ENCODE measurements at places on chromosomes 7 and 10. TPM values are rescaled to one million over a fixed set of nuclear protein-coding genes. Genes with fewer than 3 reads are reported as not detected.

GRCh38 chr10:12971001-12971788 is 30.3 kb downstream of the CCDC3 start:
- no peak for DNase-seq

DNA sequence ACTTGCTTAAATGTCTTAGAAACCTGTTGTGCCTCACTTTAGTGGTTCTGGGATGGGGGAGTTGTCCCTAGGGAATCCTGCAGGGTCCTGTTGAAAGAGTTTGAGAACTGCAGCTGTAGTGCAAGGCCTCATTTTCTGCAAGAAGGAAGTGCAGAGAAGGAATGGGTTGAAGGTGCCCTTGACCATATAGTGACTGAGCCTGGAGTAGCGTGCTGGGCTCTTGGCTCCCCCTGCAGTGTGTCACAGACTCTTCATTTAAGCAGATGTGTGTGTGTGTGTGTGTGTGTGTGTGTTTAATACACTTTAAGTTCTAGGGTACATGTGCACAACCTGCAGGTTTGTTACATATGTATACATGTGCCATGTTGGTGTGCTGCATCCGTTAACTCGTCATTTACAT is 92.2 kb downstream of the GRK5 start:
- no peak for DNase-seq

- DNase-seq = no peak
Measured at GRCh38 chr10:124651402-124651891, 92.7 kb downstream of the FAM53B start.

- no peak for DNase-seq
Measured at GRCh38 chr7:116392806-116393205, 106.7 kb upstream of the CAV2 start.

GRCh38 chr7:104299323-104299722 is 29.1 kb upstream of the LHFPL3 start:
- DNase-seq = no peak

DNA sequence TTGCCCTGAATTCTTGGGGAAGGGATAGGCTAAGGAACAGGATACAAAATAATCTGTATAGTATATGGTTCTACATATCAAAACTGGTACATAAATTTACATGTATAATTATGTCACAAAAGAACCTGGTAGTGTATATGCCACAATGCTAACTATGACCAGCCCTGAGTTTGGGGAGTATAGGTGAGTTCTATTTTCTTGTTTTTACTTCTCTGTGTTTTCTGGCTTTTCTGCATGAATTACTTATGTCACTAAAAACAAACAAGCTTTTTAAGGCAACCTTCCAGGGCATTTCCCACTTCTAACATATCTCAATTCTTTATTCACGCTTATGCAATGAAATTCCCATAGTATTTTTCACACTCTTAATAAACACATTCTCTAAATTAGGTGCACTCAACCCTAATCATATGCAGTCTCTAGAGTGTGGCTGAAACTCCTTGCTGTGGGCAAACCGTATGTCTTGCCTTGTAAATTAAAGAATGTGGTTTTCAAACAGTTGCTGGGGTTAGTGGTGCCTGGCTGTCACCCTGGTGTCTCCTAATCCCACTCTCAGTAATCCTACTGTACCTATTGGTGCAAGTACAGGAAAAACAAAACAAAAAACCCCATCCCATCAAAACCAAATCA is 14.0 kb upstream of the INSIG1 start:
- no peak for DNase-seq

GRCh38 chr10:60937784-60938654 is 6.0 kb downstream of the RHOBTB1 start:
- DNase-seq = no peak

DNA sequence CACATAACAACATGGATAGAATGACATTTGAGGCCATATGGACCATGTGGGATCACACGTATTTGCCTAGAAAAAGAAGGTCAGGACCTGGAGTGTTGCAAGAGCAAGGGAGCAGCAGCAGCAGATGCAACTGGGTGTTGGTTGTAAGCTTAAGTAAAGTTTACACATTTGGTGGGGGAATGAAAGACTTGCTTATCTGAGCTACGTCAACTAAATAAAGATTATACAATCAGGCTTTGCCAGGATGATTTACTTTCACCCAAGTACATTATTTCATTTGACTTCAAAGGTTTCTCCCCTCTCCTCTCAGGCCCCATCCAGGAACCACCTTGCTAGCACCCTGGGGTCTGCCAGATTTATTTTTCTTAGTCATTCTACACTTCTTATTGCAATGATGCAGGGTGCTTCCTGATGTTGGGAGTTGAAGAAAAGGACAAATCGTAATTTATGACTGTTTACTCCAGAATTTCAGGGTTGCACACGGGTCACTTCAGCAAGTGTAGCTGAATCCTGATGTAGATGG is 591.9 kb upstream of the IGFBP3 start:
- no peak for DNase-seq

DNA sequence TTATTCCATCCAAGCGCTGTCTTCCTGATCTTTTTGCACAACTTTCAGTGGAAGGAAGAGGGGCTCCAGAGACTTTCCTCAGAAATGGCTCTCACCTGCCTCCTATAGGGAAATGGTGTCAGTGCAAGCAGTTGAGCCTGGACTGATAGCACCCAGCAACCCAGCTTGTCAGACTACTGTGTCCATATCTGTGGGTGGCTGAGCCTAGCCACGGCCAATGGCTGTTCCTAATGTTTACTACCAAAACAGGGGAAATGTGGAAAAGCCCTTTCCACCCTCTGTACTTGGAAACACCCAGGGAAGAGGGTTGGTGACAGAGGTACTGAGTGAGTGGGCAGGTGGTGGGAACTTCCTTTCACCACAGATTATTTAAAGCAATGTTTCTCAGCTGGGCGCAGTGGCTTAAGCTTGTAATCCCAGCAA is 4.3 kb upstream of the YKT6 start:
- no peak for DNase-seq

DNA sequence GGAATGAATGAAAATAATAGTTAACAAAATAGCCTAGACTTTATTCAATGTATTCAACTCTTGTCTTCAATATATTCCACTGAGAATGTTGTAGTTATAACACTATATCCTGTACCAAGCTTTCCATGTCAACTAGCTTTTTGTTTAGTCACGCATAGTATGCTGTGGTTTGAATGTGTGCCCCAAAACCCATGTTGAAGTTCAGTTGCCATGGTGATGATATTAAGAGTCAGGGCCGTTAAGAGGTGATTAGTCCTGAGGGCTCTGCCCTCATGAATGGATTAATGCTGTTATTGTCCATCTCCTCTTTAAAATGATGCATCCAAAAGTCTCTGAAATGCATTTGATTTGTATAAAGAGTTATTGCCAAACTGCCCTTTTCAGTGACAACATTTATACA is 887.6 kb downstream of the NRG3 start:
- no peak for DNase-seq

- DNase-seq = no peak
Measured at GRCh38 chr7:137120690-137121089, 222.8 kb downstream of the PTN start.

- no peak for DNase-seq
Measured at GRCh38 chr7:85261336-85261735, 74.5 kb upstream of the SEMA3D start.

DNA sequence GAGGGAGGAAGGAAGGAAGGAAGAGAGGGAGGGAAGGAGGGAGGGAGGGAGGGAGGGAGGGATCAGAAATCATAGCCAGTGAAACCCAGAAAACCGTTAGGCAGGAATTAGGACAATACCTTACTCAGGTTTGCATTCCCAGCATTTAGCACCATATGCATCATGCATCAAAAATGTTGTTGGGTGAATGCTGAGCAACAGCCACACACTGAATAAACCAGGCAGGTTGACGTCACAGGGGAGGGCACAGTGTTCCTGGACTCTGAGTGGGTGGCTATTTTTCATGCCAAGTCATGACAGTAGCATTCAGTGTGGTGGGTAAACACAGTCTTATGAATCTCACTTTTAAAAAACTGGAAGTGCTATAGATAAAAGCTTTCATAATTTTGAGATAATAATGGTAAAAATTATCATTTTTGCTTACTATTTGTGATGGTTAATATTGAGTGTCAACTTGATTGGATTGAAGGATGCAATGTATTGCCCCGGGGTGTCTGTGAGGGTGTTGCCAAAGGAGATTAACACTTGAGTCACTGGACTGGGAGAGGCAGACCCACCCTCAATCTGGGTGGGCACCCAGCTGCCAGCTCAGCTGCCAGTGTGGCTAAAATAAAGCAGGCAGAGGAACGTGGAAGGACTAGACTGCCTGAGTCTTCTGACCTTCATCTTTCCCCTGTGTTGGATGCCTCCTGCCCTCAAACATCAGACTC is 199.1 kb upstream of the PRKCQ start:
- no peak for DNase-seq

- DNase-seq = no peak
Measured at GRCh38 chr10:115065801-115066200, 27.4 kb upstream of the ATRNL1 start.

GRCh38 chr7:12834782-12835181 is 147.3 kb downstream of the ARL4A start:
- DNase-seq = no peak

DNA sequence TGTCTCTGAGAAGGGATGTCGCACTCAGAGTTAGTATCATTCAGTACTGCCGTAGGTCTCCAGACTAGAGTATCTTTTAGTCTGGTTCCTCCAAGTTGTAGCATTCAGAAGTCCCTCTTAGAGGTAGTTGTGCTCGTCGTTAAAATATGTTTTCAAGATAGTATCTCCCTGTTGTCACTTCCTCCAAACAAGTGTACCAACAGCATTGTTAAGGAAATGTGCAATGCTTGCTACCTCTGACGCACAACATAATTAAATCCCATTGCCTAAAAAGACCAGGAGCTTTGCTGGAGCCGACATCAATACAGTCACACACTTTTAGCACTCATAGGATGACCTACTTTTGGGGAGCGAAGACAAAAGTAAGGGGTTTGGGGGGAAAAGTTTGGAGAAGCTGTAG is 80.0 kb upstream of the STK17A start:
- DNase-seq = no peak

DNA sequence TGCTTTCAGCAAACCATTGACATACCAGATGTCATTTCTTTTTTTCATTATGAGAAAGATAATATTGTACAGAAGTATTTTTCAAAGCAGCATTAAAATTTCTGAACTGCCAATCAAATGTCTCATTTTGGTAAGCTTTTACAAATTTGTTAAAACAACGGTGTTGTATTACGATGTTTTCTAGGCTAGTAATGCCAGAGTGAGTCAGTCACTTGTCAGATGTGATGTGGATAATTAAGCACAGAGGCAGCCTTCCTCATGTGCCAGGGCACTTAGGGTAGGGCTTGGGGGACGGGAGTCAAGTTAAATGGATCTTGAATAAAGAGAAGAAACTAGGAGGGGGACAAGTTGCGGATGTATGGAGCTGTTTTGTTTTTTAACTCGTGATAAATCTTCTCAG is 10.1 kb downstream of the PSTK start:
- DNase-seq = no peak

DNA sequence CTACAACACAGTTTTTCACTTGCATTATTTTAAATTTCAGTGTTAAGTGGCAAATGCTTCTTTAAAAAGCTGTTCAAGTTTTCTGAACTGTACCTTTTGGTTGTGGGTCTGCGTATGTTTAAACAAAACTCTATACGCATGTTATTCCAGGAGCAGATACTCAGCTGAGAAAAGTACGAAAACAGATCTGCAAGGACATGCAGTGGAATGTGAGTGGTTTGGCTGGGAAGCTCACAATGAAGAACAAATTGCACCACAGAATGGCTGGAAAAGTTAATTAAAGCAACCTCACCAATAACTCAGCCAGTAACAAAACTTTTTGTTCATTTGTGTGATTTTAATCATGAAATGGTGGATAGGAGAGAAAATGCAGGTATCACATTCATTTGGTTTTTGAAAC is 17.6 kb downstream of the GLI3 start:
- DNase-seq = no peak

GRCh38 chr10:78739444-78740053 is 329.2 kb upstream of the ZMIZ1 start:
- DNase-seq = no peak

DNA sequence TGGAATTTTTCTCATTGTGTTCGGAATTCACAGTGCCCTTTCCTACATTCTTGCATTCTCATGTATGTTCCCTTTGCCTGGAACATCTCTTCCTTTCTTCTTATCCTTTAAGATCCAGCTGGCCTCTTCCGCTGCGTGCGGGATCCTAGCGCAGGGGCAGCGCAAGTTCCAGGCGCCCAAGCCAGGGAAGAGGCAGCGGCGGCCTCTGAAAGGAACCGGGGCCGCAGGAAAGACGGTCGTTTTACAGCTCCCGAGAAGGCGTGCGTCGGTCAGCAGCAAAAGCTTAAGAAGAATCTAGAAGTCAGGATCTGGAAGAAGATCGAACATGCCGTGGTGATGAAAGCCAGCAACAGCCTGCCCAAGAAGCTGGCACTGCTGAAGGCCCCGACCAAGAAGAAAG is 28.0 kb downstream of the ADRA2A start:
- no peak for DNase-seq

DNA sequence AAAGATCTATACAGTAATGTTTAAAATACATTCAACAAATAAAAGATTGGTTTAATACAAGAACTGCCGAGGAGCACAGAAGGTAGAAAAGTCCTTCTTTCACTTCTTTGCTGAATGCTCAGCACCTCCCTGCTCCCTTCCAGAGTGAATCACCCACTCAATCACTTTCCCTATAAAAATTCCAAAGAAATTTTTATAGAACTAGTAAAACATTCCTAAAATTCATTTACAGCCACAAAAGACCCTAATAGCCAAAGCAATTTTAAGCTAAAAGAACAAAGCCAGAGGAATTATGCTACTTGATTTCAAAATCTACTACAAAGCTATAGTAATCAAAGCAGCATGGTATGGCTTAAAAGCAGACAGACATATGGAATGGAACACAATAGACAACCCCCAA is 320.9 kb downstream of the PCLO start:
- DNase-seq = no peak

DNA sequence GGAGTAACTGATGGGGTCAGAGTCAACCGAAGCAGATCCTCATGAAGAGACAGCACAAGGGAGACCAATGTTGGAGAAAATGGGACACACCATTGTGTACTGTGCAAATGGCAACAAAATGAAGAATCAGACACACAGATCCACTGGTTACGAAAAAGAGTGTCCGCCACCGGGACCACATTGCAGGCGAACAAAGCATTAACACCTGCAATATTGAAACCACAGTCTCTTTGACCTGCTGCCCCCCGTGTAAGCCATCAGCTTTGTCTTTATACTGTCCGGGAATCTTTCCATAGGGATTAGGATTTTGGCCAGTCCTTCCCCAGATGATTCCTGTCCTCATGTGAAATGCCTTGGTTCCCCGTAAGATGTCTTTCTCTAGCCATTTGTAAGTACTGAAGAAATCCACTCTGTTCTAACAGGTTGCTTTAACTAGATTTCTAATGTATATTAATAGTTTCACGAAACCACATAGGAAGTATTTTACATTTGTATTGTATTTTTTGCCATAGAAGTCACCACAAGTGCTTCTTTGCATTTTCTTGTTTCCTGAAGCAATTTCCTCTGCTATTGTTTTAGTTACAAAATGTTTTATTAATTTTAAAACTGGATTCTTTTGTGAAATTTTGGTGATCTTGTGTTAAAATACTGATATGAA is 140.8 kb upstream of the NFE2L3 start:
- DNase-seq = no peak

PLPP4 gene
- 1.9 TPM for total RNA-seq

GLCCI1 gene
- total RNA-seq = 9.3 TPM

VENTX gene
- 0.32 TPM for total RNA-seq

CALML3 gene
- total RNA-seq = not detected

NAT16 gene
- not detected for total RNA-seq

FRAT1 gene
- total RNA-seq = 22.9 TPM

WEE2 gene
- total RNA-seq = not detected

PRKCQ gene
- 0.56 TPM for total RNA-seq

RBP3 gene
- not detected for total RNA-seq

IMPDH1 gene
- 72.8 TPM for total RNA-seq

All from omental fat pad (tissue), 4 donors.